Hindlimb muscle (tissue), 1 donor: ENCODE measurements at places on chromosomes 16 and 17.

DNA sequence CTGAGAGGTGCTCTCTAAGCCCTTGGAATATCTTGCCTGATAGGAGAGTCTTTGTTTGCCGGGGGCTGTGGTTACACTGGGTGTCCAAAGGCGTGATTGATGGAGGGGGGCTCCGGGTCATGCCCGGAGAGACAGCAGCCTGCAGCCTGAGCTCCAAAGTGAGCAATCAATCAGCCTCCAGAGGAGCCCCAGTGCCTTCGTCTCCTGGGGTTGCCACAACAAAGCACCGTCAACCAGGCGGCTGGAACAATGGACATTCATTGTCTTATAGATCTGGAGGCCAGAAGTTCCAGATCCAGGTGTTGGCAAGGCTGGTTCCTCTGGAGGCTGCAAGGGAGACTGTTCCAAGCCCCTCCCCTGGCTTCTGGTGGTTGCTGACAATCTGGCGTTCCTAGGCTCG is 24.0 kb upstream of the GINS2 start:
- DNase-seq, result no peak

DNA sequence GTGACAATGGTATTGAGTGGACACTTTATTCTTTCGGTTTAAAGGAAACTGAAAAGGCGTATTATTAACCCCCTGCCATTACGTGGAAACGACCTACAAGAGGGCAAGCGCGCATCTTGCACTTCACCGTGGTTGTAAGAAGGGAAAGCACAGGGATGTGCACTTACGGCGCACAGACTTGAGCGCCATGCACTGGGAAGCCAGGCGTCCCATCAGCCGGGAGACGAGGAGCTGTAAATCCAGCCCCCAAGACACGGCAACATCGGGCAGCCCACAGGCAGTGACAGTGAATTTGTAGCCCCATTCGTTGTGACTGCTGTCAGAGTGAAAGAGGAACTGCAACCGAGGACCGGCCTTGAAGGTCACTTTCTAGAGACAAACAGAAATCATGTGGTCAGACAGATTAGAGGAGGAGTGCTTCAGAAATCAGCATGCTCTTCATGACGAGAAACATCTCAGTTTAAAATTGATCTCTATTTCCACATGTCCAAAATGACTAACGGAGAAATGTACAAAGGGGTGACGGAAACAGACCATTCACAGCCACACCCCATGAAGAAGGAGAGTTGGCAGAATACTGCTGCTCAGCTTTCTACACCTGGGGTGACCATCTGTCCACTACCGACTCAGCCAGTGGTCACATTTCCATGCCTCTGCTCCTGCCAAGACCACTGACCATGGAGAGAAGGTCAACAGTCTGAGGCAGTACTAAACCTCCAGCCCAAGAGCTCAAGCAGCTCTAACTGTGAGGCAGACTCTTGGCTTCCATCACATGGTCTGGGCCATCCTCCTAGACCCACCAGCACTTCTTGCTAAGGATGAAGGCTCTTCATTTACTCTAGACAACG is 68.6 kb downstream of the ZZEF1 start:
- DNase-seq, result no peak

- DNase-seq, result no peak
These were observed 14.6 kb downstream of the GSE1 start for GRCh38 chr16:85627526-85628264.

GRCh38 chr17:67347826-67348225 is 18.6 kb downstream of the PSMD12 start:
- DNase-seq, result no peak

DNA sequence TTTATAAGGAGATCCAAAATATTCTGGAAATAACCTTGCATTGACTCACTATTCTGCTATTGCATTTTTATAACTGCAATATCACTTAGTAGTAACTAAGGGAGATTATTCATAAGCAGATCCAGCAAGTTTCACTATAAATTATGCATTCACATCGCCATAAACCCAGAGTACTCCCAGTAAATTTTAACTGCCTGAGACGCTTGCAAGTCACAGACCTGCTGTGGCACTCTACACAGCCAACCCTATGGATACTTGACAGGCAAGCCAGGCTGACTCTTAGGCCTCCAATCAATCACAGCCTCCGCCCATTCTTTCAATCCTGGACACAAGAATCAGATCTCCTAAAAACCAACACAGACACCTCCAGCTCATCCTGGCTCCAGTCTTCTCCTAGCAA is 28.2 kb downstream of the USP31 start:
- DNase-seq, result peak; percentile 25

- DNase-seq, result no peak
These were observed 203.4 kb downstream of the CCDC182 start for GRCh38 chr17:57541472-57542394.

GRCh38 chr16:2492292-2492691 is 17.4 kb downstream of the TBC1D24 start:
- no peak for DNase-seq

DNA sequence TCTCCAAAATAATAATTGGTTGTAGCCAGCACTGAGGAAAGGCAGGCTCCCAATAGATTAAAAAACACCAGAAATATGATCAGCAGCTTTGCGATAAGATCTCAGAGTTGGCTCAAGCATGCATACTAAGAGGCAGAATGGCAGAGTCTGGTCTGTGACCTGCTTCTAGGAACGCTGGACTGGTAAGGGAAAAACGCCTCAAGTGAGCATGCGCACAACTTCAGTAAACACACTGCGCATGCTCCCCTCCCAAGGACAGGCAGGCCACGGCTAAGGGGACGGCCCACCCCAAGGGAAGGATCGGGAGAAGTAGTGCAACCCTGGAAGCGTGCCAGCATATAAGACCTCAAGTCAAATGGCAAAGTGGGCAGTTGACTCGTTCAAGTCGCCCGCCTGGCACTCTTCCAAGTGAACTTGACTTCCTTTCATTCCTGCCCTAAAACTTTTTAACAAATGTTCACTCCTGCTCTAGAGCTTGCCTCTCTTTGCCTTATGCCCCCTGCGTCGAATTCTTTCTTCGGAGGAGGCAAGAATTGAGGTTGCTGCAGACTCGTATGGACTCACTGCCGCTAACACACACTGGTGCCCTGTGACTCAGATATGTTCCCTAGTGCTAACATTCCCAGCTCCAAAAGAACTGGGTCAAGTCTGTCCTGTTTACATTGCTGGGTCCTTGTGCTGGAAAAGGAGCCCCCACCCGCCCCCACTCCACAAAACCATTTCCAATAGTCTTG is 22.4 kb upstream of the PRM1 start:
- DNase-seq, result no peak

DNA sequence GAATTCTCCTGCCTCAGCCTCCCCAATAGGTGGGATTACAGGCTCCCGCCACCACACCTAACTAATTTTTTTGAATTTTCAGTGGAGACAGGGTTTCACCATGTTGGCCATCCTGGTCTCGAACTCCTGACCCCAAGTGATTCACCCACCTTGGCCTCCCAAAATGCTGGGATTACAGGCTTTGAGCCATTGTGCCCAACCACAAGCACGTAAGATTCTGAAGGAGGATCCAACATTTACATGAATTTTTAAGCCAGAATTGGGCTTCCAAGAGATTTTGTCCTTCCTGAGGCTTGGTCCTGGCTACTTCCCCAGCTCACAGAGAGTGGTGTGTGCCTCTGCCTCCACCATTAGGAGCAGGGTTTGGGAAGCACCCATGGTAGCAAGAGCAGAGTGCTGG is 11.1 kb downstream of the G6PC3 start:
- DNase-seq, result no peak

GRCh38 chr16:57265850-57266530 is 18.5 kb downstream of the PLLP start:
- DNase-seq, result no peak

DNA sequence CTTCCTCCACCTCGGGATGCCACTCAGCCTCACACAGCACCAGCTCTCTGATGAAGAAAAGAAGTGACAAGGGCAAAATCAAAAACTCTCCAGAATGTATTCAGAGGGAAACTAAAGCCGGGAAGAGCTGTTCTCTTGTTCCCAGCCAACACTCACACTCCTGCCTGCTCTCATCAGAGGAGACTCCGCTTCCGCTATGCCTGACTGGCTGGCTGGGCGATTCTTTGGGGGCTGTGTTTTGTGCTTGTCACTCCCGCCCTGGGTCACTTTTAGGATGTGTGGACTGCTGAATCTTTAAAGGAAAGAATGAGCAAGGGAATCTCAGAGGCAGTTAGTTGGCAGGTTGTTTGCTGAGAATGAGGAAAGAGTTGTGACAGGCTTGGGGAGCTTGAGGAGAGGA is 54.6 kb upstream of the TBX2 start:
- no peak for DNase-seq

GRCh38 chr16:84598360-84598759 is 19.5 kb downstream of the COTL1 start:
- DNase-seq, result no peak

- DNase-seq, result no peak
These were observed 38.8 kb downstream of the IST1 start for GRCh38 chr16:71933913-71934695.

- DNase-seq, result peak; percentile 15
These were observed 702 bp downstream of the TENT4B start for GRCh38 chr16:50153596-50154419.

GRCh38 chr17:44797802-44798201 is 32.3 kb downstream of the GJC1 start:
- DNase-seq, result no peak

GRCh38 chr17:65356536-65356935 is 204.9 kb downstream of the AXIN2 start:
- no peak for DNase-seq

GRCh38 chr16:27639561-27640276 is 89.8 kb downstream of the KATNIP start:
- peak; percentile 39 for DNase-seq

- DNase-seq, result no peak
These were observed 4.4 kb downstream of the COPRS start for GRCh38 chr17:31854672-31855071.

- DNase-seq, result peak; percentile 83
These were observed at the start of gene SEC14L5 for GRCh38 chr16:4957720-4958509. SEC14L5 (plus strand) TSS chr16:4958330; CDS start chr16:4959324, 994 bp downstream.

- no peak for DNase-seq
These were observed 36.6 kb downstream of the MAF start for GRCh38 chr16:79563921-79564320.

DNA sequence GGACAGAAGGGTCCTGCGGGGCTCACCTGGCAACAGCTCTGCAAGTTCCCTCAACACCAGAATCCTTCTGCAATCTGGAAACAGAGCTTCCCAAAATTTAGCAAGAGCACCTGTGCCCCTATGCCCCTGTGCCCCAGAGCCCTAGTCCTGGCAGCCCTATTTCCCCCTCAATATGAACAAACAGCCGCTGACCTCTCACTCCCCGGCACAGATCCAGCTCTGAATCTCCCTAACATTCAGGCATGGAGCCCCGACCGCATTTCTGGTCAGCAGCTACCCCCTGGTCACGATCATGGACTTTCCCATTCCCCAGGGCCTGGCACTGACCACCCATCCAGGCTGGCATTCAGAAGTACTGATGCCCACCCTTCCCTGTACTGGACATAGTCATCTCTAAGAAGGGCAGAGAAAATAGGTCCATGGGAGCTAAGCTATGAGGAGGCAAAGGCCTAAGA is 110.8 kb upstream of the SMURF2 start:
- no peak for DNase-seq

GRCh38 chr17:29237476-29238132 is 9.1 kb upstream of the CRYBA1 start:
- DNase-seq, result no peak

DNA sequence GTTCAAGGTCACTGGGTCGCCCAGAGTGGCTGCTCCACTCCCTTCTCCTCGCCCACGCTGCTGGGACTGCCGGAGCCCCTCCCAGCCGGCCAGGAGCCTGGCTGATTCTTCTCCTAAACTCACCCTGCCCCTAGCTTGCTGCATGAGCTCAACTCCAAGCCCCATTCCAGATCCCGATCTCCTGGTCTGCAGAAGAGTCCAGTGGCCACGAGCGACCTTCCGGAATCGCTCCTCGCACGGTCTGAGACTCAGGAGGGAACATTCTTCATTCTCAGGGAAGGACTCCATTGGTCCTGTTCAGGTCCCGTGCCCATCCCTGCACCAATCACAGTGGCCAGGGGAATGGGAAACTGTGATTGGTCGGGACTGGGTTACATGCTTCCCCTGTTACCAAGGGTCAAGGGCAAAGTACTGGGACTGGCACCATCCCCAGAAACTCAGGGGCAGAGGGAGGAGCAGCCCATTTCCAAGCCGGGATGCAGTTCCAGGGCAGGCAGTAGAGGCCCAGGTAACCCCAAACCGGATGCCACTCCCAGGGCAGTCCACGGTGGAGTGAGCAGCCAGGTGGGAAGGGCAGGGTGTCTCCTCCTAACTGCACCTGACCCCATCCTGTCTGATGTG is 24.5 kb upstream of the CIBAR2 start:
- peak; percentile 64 for DNase-seq

DNA sequence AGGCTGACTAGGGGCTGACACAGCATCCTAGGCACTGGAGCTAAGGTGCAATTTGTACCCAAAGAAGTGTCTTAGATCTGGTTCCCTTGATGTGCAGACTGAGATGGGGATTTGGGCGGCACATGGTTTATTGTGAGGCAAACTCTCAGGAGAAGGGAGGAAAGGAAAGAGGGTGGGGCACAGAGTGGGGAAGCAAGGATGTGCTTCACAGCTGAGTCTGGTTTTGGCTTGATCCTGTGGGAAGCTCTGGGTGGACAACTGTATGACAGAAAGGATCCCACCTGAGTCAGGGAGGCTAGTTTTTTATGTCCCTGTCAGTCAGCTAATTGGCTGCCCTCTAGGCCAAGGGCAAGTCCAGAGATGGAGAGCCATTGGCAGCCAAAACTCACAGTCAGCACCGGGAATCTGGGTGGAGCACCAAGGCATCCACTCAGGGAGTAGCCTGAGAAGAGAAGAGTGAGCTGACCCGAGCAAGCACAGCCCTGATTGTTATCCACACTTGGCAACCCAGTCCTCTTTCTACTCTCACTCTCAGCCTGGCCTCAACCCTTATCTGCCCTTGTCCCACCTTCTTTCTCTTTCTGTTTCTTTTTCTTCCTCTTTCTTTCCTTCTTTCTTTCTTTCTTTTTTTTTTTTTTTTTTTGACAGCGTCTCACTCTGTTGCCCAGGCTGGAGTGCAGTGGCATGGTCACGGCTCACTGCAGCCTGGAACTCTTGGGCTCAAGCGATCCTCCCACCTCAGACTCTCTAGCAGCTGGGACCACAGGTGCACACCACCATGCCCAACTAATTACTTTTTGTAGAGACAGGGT is 12.0 kb downstream of the ARL4D start:
- DNase-seq, result no peak

- DNase-seq, result no peak
These were observed 52.1 kb downstream of the CACNG3 start for GRCh38 chr16:24308200-24308599.

DNA sequence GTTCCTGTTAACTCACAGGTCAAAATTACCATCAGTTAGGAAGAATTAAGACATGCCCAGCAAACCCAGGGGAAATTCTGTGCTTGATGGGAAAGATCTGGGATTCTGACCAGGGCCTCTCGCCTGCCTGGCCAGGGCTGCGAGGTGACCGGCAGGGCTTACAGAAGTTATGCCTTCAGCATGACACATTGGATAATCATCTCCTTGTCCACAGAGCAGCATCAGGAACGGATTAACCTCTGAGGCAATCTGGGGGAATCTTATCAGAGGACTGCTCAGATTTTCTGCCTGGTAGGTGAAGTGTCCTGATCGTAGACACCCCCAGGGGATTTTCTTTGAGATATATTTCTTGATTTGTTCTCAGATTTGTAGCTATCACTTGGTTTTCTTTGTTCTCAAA is 172.5 kb downstream of the HS3ST3A1 start:
- DNase-seq, result no peak
